Fibroblast of skin of right quadriceps (primary cell): ENCODE measurements at places on chromosomes 4 and X.

GRCh38 chr4:69095301-69095731 is 958 bp upstream of the UGT2B7 start:
- peak; percentile 40 for DNase-seq

DNA sequence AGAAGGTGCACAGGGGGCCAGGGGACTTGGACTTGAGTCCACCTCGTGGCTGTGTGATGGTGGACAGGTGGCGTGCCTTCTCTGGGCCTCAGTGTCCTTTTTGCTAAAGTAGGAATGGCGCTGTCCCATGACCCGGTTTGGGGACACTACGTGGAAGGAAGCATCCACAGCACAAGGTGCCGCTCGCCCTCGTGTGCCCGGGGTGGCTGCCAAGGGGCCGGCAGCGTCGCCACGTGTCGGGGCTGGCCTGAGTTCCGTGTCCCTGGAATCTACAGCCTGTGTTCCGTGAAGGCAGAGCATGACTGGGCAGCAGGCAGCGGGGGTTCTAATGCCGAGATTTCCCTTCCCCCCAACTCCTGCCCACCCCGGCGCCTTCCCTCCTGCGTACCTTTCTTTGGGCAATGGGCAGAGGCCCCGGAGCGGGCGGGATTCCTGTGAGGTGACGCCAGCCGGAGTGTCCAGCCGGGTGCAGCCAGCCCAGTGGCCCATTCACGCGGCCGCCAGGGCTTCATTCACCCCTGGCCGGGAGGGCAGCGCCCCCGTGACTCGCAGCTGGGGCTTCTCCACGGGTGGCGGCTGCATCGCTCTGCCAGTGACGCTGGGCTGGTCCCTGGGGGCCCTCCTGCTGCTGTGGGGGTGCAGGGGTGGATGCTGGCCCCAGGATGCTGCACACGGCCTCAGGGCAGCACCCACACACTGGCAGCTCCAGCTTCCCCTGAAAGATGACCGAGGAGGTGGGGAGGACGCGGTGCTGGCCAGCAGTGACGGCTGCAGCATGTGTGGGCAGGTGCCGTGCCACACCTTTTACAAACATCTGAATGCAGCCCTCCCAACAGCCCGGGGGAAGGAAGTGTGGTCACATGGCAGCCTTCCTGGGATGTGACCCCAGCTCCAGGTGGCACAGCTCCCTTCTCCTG is 21.2 kb downstream of the DOK7 start:
- DNase-seq, result no peak

- DNase-seq, result no peak
These were observed 17.6 kb upstream of the PJA1 start for GRCh38 chrX:69182818-69183380.

DNA sequence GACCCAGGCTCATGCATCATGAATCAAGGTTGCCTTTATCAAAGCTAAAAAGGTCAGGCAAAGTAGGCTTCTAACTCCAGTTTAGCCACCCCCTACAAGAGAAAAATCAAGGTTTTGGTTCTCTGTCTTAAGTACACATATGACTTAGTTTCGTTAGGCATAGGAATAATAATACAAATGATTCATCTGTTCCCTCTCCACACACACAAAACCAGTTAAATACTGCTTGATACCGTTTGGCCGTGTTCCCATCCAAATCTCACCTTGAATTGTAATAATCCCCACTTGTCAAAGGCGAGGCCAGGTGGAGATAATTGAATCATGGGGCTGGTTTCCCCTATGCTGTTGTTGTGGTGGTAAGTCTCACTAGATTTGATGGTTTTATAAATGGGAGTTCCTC is 226.2 kb downstream of the HS6ST2 start:
- no peak for DNase-seq

DNA sequence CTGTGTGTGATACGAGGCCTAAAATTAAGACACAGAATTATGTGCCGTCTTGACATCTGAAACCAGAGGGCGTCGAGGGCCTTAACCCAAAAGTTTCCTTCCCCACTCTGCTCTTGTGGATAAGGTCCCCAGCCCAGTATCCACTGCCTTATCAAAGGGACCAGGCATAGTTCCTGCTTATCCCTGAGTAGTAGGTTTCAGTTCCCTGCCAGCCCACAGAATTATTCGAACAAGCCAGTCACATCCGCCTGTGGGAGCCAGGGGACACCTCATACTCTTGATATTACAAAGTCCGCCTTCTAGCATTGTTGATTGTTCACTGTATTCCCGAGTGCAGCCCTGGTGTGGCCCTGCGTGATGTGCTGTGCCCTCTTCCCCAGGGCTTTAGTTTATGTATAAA is 5.4 kb upstream of the MMRN1 start:
- no peak for DNase-seq

DNA sequence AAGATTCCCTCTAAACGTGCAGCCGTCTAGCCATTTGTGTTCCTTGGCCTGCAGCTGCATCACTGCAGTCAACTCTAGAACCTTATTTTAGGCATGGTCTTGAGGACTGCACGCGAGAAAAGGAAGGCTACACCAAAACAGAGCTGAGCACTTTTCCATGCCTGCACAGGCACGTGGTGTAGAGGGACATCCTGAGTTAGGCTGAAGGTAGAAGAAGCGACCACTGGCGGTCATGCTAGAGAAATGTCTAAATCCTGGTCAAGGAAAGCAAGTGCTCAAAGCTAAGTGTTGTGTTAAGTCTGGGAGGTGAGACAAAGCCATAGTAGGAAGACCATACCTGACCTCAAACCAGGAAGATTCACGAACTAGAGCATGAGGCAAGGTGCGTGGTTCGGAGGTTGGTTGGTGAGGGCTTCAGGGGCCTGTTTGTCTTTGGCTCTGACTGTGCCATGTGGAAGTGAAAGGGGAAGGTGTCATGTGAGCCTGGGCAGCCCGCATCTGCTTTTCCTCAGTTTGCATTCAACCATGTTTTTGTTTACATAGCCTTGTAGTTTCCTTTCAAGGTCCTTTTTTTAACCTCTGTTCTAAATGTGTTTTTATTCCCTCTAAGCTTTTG is 203.8 kb downstream of the AASDH start:
- DNase-seq, result no peak

GRCh38 chr4:79626611-79627010 is 218.6 kb upstream of the GK2 start:
- DNase-seq, result no peak

DNA sequence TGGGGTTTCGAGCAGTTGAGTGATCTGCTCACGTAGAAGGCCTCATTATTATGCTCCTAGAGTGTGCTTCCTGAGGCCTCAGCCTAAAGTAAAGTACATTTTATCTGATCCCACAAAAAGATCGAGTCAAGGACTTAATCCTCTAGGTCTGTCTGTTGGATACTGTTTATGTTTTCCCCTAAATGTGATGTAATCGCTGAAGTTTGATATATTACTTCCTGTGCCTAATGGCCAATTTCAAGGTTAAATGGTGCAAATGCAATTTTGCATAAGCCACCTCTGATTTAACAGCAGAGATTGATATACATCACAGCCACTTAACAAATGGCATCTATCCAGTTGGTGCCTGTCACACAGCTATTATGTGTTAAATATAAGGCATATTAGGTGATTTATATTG is 19.4 kb upstream of the SERTM2 start:
- DNase-seq, result no peak

- DNase-seq, result no peak
These were observed 38.0 kb downstream of the IL1RAPL1 start for GRCh38 chrX:28625223-28625622.

GRCh38 chr4:63757929-63758328 is 651.3 kb downstream of the TECRL start:
- no peak for DNase-seq

DNA sequence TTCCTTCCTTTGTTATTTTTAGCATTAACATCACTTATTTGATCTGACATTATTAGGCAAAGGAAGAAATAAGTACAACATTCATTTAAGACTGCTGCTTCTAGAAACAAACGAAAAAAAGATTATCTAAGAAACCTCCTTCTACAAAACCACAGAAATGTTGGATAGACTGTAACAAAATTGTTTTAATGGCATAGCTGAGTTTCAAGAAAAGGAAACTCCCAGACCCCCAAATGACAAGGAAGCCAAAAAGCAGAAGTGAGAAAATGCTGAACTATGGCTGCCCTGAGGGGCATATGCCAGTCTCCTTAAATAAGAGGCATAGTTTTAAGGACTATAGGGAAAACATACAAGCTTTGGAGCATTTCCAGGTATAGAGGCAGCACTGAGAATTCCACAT is 1431.6 kb upstream of the TENM3 start:
- no peak for DNase-seq

GRCh38 chrX:13165266-13166189 is 121.1 kb upstream of the FAM9C start:
- no peak for DNase-seq

- peak; percentile 50 for DNase-seq
These were observed 427.3 kb upstream of the FTHL17 start for GRCh38 chrX:31499109-31499508.

DNA sequence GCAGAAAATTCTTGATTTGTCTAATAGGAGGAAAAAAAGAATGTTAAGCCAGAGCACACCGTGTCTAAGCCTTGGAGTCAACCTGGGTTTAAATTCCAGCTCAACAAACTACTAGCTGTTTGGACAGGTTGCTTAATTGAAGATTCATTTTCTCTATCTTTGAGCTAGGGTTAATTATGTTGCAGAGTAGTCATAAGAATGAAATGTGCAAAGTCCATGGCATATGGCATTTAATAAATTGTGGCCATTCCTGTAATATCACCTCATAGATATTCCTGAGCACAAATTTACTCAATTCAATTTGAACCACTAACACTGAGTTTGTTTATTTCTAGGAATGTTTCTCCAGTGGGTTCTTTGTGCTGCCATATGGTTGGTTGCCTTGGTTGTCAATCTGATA is 4.6 kb downstream of the TMEM144 start:
- DNase-seq, result no peak

GRCh38 chr4:10212901-10213300 is 96.3 kb upstream of the WDR1 start:
- DNase-seq, result no peak

DNA sequence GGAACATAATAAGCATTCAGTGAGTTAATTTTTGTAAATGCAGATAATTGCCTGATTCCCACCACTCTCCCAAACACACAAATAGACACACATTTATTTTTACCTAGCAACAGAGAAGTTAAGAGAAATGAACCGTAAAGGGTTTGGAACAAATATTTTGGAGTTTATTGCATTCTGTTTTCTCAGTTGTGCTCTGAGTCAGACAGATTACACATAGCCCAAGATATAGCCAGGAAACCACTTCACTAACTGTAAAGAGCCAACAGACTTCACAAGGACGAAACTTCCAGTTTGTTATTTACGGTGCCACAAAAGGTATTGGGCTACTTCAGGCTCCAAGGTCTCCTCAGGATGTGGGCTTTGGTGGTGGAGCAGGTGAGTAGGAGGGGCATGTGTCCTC is 217.0 kb downstream of the BMPR1B start:
- peak; percentile 54 for DNase-seq

- DNase-seq, result peak; percentile 86
These were observed 15.1 kb downstream of the TEC start for GRCh38 chr4:48254381-48255071.

GRCh38 chr4:114879916-114880669 is 233.3 kb downstream of the NDST4 start:
- DNase-seq, result no peak

- DNase-seq, result no peak
These were observed 16.8 kb downstream of the ARHGEF38 start for GRCh38 chr4:105569057-105569865.

DNA sequence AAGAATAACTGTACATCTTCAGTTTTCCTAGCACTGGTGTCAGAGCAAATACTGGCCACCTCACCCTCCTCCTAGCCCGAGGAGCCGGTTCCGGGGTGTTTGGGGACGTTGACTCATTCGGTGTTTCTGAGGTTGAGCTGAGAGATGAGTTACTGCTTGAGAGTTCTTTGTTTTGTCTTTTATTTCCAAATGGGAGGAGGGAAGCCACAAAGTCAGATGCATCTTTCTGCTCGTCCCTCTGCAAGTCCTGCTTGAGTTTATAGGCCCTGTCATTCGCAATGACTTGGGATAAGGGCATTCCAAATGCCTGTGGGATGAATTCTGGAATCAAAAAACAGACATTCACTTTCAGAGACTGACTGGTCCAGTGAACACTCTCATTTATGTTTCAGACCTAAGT is 77.5 kb downstream of the HCCS start:
- DNase-seq, result peak; percentile 52

DNA sequence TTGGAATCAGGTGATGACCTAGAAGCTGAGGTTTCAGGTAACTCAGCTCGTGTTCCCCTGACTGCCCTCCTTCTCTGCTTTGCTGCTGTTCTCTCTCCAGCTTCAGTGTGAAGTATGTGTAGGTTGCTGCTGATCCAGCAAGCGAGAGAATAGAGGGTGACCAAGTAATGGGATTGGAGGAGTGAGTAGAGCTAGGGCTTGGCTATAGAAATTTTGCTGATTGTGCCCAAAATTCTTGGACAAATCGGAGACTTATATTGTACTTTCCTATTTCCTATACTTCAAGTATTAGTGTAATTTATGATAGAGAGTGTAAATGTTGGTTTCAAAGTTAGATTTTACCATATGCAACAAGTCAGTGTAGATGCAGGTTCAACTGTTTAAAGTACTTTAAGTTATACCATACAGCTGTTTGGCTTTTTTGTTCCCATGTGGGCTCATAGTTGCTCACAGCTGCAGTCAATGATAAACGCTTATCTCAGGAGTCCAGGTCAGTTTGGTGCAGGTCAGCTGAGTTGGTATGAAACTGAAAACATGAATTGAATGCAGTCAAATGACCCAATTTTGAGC is 48.0 kb downstream of the RAPGEF2 start:
- DNase-seq, result no peak

DNA sequence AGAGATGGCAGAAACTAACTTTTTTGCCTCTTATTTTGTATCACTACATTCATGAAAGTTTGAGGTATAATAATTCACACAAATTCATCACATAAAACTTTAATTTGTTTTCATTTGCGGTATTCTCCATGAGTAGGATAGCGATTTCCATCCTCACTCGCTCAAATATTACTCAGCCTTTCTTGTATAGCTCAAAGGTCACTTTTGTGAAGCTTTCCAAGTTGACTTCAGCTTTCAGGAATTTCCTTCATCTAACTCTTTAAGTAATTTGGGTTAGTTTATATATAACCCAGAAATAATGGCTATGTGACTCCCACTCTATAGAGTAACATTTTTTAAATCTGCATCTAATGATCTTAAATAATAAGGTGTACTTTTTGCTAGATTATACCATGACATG is 314.4 kb downstream of the IL1RAPL1 start:
- peak; percentile 31 for DNase-seq

- DNase-seq, result no peak
These were observed 40.1 kb upstream of the LRPAP1 start for GRCh38 chr4:3572363-3572762.

DNA sequence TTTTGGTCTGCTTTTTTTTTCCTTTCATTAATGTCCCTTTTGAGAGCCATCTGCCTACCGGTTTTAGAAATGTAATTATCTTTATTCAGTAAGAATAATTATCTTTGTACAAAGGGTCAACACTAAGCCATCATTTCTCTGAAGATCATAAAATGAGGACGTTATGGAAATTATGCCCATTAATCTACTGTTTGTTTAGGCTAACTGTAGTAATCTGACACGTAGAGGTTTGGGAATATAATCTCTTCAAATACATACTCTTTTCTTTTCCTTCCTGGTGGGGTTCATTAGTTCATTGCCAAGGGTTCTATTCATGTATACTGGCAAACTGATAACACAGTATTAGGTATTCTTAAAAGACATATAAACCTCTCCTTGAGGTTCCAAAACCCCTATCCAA is 3.8 kb upstream of the HSD17B13 start:
- DNase-seq, result no peak

- peak; percentile 9 for DNase-seq
These were observed 245.0 kb upstream of the GEMIN8 start for GRCh38 chrX:14274691-14275090.
